T-helper 9 cell (primary cell): ENCODE measurements at places on chromosomes 7 and 10.

GRCh38 chr7:44100458-44101302, 3.5 kb upstream of the AEBP1 start:
- no peak for DNase-seq

DNA sequence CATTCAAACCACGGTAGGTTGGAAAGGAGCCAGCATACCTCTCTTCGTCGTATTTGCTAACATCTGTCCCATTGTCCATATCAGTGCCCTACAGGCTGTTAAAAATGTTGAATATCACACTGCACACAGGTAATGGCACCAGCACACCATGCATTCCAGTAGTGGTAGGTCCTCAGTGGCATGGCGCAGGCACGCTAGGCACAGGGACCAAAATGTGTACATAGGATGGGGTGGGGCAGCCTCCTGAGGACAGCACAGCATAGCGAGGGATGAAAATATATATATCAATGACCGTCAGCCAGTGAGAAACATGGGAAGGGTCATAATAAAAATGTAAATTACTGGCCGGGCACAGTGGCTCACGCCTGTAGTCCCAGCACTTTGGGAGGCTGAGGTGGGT, 99.9 kb upstream of the CTBP2 start:
- DNase-seq: no peak

GRCh38 chr7:33873518-33873917, 31.8 kb upstream of the BMPER start:
- no peak for DNase-seq

DNA sequence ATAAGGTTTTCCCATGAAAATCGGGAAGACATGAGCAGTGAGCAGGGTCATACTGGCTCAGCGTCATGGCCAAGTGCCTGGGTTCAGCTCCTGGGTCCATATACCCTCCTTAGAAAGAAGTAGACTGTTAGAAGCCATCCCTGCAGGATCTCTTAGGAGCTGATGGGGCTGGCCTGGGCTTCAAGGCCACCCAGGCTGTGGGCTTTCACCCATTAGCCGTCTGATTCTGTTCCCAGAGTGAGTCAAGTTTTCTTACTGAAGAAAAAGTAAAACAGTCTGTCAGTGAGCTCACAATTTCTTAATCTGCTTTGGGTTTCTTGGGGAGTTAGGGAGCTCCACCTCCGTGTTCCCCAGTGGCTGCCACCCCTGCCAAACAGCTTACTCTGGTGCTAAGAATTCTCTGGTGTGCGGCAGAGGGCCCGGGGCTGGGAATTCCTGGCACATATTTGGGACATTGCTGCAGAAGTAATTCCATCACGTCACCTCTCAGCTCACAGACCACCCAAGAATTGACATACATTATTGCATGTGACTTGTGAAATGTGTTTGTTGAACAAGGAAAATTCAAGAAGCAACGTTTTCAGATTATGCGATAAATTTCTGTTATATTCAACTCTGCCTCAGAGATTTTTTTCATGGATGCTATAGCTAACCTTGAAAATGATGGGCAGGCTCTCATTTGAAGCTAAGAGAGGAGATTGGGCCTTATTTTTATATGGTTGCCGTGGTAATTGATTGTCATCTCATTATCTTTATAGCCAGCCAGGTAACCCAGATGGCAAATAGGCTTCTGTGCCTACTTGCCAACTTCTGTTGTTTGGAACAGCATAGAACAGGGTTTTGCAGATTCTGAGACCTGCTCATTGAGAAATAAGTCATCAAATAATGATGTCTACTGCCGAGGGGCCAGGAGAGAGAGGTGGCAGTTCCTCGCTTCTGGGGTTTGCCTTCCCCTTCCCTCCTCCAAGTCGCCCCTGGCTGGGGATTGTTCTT, 166.4 kb downstream of the CHN2 start:
- DNase-seq: no peak

DNA sequence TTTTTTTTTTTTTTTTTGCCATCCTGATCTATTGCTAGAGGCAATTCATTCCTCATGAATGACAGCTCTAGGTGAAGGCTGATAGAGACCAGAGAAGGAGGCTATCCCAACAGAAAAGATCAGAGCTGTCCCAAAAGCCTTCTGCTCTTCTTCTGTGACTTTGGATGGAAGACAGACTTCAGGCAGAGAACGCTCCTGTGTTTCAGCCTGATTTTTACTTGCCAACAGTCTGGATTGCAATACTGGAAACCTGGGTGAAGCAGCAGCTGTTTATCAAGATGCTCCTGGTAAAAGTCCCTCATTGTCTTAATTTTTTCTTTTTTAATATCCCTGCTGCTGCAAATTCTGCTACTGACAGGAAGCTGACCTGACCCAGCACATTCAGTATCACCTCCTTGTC, 219.5 kb downstream of the CCDC3 start:
- DNase-seq: no peak

- DNase-seq: no peak
Measured at GRCh38 chr10:590721-591120, 98.7 kb downstream of the DIP2C start.

- no peak for DNase-seq
Measured at GRCh38 chr7:12623885-12624498, 53.5 kb downstream of the SCIN start.

GRCh38 chr7:95950698-95951097, 178.3 kb downstream of the DYNC1I1 start:
- DNase-seq: no peak

DNA sequence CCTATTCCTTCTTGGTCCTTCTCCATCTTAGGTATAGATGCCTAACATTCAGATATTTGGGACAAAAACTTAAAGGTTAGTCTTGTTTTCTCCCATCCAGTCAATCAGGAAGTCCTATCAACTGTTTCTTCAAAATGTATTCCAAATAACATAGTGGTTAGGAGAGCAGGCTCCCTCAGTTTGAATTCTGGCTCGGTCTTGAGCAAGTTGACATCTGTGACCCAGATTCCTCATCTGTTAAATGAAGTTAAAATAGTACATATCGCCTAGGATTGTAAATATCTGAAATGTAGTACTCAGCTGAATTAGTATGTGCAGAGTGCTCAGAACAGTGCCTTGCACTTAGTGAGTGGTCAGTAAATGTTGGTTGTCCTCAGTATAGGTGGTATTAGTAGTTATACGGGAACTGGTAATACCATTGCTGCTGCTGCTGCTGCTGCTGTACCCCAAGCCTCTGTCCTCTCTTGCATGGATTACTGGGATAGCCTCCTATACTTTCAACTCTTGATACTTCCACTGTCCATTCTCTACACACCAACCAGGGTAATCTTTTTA, 58.6 kb downstream of the RALA start:
- DNase-seq: no peak

- no peak for DNase-seq
Measured at GRCh38 chr7:66190504-66190857, 14.7 kb upstream of the TPST1 start.

- no peak for DNase-seq
Measured at GRCh38 chr10:28199941-28200340, 102.9 kb downstream of the MPP7 start.

DNA sequence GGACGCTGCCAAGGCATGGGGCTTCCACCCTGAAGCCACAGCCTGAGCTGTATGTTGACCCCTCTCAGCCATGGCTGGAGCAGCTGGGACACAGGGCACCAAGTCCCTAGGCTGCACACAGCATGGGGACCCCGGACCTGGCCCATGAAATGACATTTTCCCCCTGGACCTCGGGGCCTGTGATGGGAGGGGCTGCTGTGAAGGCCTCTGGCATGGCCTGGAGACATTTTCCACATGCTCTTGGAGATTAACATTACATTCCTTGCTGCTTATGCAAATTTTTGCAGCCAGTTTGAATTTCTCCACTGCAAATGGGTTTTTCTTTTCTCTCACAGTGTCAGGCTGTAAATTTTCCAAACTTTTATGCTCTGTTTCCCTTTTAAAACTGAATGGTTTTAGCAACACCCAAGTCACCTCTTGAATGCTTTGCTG, 463.6 kb downstream of the ZWINT start:
- no peak for DNase-seq

- no peak for DNase-seq
Measured at GRCh38 chr7:129146237-129146979, 1.9 kb downstream of the TSPAN33 start.
